ENCODE measurements at places on chromosomes 3 and 15. TPM values are rescaled to one million over a fixed set of nuclear protein-coding genes. Genes with fewer than 3 reads are reported as not detected.

GOLGA8F gene
- not detected for polyA plus RNA-seq

APBA2 gene
- polyA plus RNA-seq = 1.8 TPM

PLCH1 gene
- not detected for polyA plus RNA-seq

ATP8B4 gene
- 0.20 TPM for polyA plus RNA-seq

SERPINI1 gene
- 8.9 TPM for polyA plus RNA-seq

CDHR4 gene
- not detected for polyA plus RNA-seq

DNA sequence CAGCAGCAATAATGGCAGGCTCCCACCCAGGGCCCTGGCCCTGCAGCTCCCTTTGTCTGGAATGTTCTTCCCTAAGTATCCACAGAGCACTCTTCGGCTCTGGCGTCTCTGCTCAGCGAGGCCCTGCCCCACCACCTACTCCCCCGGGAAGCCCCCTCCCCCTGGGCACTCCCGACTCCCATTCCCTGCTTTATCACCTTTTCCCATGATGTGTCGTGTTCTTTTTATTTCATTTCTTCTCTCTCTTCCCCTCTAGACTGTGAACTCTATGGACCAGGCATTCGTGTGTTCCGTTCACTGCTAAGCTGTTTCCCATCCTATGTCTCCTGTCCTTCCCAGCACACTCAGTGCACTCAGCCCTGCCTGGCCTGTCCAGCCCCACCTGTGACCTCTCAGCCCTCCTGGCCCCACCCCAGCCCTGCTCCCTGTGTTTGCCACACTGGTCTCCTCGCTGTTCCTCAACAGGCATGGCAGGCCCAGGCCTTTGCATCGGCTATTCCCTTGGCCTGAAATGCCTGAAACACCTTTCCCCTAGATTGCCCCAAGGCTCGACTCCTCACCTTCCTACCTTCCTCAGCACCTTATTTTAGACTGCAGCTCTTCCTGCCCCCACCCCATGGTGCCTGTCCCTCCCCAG, 107.4 kb downstream of the TPRA1 start:
- H3K36me3 ChIP-seq = no peaks in the 10 kb centered on the region
- H3K4me3 ChIP-seq = no peak overlapping the region
- no peak for DNase-seq
- no peaks in the 10 kb centered on the region for H3K27me3 ChIP-seq

GRCh38 chr3:137694836-137695235, 69.3 kb upstream of the SOX14 start:
- no peak overlapping the region for H3K4me3 ChIP-seq
- no peak overlapping the region for H3K27ac ChIP-seq
- DNase-seq = no peak
- H3K27me3 ChIP-seq = no peaks in the 10 kb centered on the region
- no peaks in the 10 kb centered on the region for H3K36me3 ChIP-seq
- no peaks in the 10 kb centered on the region for H3K4me1 ChIP-seq

DNA sequence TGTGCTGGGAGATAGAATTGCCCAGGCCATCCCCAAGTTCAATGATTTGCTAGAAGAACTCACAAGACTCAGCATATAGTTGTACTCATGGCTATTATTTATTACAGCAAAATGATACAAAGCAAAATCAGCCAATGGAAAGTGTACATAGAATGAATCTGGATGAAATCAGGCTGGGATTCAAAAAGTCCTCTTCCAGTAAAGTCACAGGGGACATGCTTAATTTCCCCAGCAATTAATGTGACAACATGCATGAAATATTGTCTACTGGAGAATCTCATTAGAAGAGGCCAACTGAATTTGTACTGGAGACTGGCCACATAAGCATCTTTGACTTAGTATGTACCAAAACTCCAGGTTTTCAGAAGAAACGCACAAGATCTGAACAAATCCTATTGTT, 1043.1 kb downstream of the NAALADL2 start:
- no peaks in the 10 kb centered on the region for H3K4me1 ChIP-seq
- DNase-seq = no peak
- H3K27ac ChIP-seq = no peak overlapping the region
- H3K27me3 ChIP-seq = no peaks in the 10 kb centered on the region

GRCh38 chr3:164470471-164470870, 607.8 kb downstream of the SI start:
- H3K4me3 ChIP-seq = no peak overlapping the region
- H3K36me3 ChIP-seq = no peaks in the 10 kb centered on the region
- H3K4me1 ChIP-seq = no peaks in the 10 kb centered on the region
- H3K27ac ChIP-seq = no peak overlapping the region

DNA sequence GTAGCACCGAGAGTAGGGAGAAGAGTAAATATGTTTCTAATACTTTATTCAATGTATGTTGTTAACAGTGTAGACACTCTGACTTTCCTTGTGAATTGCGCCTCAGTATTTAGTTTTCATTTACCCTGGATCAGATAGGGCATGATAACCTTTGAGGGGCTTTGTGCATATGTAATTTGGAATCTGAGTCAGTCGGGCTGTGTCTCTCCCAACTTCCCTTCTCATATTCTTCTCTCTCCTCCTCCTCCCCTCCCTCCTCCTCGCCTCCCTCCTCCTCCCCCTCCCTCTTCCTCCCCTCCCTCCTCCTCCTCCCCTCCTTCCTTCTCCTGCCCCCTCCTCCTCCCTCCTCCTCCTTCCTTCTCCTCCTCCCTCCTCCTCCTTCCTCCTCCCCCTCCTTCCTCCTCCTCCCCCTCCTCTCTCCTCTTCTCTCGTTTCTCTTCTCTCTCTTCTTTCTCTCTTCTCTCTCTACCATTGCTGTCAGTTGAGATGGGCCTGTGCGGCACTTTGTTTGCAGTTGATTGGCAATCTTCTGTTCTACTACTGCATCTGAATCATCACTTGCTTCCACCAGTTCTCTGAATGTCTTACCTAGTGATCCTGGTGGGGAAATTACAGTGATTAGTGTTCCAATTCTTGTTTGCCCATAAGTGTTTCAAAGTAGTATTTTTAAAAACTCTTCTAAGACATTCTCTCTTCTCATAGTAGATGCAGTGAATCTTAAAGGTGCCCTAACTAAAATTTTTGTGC, 162.3 kb downstream of the PGPEP1L start:
- no peaks in the 10 kb centered on the region for H3K27me3 ChIP-seq
- H3K4me1 ChIP-seq = peaks cover 2% of the 10 kb centered on the region

DNA sequence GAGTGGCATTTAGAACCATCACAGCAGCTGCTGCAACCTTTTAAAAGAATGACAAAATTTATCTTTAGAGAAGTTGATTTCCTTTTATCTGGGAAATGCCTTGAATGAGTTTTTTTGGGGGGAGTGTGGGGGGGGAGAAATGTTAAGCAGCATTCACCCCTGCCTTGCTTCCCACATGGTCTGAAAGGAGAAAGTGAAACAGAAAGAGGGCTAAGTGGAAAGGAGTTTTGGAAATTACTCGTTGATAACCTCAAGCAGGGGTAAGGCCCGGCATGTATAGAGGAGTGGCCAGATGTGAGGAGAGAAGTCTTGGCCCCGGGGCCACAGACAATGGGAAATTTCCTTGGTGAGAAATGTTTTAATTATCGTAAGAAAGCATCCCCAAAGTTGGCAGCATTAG, 23.5 kb downstream of the B3GALNT1 start:
- H3K4me1 ChIP-seq = no peaks in the 10 kb centered on the region
- H3K27me3 ChIP-seq = no peaks in the 10 kb centered on the region

DNA sequence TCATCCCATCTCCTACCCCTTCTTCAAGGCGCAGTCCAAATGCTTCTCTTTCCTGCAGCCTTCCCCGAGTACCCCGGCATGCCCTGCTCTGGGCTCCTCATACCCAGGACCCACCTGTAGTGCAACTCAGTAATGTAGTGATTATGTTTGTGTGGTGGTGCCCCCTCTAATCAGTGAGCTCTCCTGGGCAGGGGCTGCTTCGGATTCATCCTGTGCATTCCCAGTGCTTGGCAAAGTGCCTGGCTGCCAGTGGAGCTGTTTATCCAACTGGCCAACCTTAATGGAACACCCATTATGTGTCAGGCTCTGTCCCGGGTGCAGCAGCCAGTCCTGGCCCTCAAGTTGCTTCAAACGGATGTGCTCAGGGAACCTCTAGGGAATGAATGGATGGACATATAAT, 174.4 kb upstream of the LINGO1 start:
- H3K27me3 ChIP-seq = no peaks in the 10 kb centered on the region
- no peak for DNase-seq
- no peaks in the 10 kb centered on the region for H3K4me1 ChIP-seq
- no peaks in the 10 kb centered on the region for H3K36me3 ChIP-seq
- H3K27ac ChIP-seq = no peak overlapping the region
- no peak overlapping the region for H3K4me3 ChIP-seq

DNA sequence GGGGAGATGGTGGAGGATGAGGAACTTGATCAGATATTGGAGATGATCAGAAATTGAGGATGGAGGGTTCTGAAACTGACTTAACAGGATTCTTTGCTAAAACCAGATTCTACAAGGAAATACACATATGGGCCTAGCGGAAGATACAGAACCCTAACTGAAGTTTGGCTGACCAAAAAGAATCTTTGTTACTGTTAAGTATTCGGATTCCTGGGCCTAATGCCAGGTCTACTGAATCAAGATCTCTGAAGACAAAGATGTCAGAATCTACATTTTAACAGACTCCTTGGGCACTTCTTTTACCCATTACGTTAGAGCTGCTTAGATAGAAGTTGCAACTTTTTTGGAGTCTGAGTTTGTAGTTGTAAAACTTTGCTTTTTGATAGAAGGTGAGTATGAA, 137.7 kb downstream of the FNDC3B start:
- H3K4me1 ChIP-seq = peaks cover 8% of the 10 kb centered on the region
- no peak overlapping the region for H3K4me3 ChIP-seq

DNA sequence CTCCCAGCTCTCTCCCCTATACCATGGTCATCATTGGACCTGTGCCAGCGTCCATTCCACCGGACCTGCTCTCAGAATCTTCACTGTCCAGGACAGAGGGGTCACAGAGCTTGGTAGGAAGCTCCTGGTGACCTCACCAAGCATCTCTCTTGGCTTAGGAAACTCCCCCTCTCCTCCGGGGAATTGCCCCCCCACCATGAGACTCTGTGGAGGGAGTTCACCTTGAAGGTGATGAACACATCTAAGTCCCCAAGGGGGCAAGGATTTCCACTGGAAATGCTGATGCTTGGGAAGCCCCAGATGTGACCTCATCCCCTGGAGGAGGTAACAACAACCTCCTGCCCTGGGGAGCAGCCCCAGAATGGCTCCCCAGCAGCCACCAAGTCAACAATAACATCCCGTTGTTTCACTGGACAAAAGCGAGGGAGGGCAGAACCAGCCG, 3.2 kb downstream of the SEMA7A start:
- DNase-seq = no peak
- H3K27me3 ChIP-seq = no peaks in the 10 kb centered on the region
- no peaks in the 10 kb centered on the region for H3K4me1 ChIP-seq
- H3K4me3 ChIP-seq = no peak overlapping the region
- H3K27ac ChIP-seq = no peak overlapping the region
- no peaks in the 10 kb centered on the region for H3K36me3 ChIP-seq

DNA sequence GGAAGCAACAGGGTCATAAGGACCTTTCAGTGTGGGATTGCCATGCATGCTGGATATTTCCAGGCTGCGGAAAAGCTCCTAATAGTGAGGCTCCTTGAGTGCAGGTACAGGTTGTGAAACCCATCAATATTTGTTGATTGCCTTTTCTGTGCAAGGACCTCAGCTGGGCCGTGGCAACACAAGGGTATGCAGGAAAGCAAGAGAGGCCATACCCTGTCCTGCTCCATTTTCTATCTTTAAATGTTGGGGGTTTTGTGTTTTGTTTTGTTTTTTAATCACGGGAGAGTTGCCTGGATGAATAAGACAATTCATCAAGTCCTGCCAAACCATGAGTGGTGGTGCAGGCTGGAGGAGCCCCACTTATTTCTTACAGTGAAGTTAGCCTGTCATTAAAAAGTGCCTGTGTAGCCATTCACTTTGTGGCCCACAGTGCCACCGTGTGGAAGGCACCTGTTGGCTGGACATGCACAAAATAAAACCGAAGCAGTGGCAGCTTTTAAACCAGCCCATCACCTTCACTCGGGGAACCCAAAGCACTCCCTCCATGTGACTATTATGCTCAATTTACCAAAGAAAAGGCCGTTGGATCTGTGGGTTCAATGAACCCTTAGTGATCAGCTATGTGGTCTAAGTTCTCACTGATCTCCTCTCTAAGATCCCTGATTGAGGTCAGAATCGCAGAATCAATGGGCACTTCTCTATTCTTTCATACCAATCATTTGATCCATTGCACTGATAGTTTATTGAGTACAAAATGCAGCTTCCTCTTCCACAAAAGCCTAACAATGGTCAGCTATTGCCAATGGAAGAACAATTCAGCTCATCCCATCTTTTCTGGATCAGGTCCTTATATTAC, 42.2 kb downstream of the CLDN18 start:
- no peak overlapping the region for H3K4me3 ChIP-seq
- DNase-seq = no peak
- no peaks in the 10 kb centered on the region for H3K4me1 ChIP-seq
- H3K36me3 ChIP-seq = no peaks in the 10 kb centered on the region

- H3K4me3 ChIP-seq = no peak overlapping the region
- H3K27me3 ChIP-seq = no peaks in the 10 kb centered on the region
- DNase-seq = peak; percentile 91
- peaks cover 10% of the 10 kb centered on the region for H3K4me1 ChIP-seq
- H3K27ac ChIP-seq = peak overlapping the region; percentile 72
These were observed 84.8 kb downstream of the SMAD3 start for GRCh38 chr15:67150023-67150860.

GRCh38 chr15:31598620-31599019, 272.0 kb downstream of the KLF13 start:
- DNase-seq = no peak
- no peaks in the 10 kb centered on the region for H3K4me1 ChIP-seq
- H3K36me3 ChIP-seq = no peaks in the 10 kb centered on the region
- no peak overlapping the region for H3K4me3 ChIP-seq

DNA sequence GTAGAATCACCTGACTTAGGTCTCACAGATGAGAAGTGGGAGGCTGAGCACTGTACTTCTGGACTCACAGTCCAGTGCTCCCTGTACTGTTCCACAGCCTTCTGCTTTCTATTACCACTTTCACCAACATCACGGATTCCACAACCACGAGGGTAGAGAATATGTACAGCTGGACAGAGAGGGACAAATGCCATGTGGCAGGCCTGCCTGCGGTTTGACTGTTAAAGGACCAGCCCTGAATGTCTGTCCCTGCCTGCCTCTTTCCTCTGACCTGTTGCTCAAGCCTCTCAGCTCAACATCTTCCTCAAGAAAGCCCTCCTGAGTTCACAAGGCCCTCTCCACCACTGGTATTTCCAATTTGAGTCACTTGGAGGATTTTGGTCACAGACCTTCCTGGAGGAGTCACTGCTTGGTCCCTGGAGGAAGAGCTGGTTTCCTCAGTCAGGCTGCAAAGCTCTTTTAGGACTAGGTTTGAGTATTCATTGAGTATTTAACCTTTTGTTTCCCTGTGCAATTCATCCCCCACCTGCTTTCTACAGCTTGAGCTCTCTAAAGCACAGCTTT, 49.1 kb downstream of the RAB11A start:
- H3K27ac ChIP-seq = no peak overlapping the region
- H3K36me3 ChIP-seq = no peaks in the 10 kb centered on the region
- no peaks in the 10 kb centered on the region for H3K4me1 ChIP-seq
- no peaks in the 10 kb centered on the region for H3K27me3 ChIP-seq

- no peak overlapping the region for H3K27ac ChIP-seq
- no peak for DNase-seq
- no peaks in the 10 kb centered on the region for H3K4me1 ChIP-seq
- H3K4me3 ChIP-seq = no peak overlapping the region
- peaks cover 2% of the 10 kb centered on the region for H3K27me3 ChIP-seq
These were observed 408.4 kb downstream of the AGBL1 start for GRCh38 chr15:86488046-86488445.

GRCh38 chr3:46276497-46277099, 34.3 kb downstream of the CCR3 start:
- H3K27me3 ChIP-seq = no peaks in the 10 kb centered on the region
- no peaks in the 10 kb centered on the region for H3K4me1 ChIP-seq
- no peak for DNase-seq
- H3K4me3 ChIP-seq = no peak overlapping the region
- H3K36me3 ChIP-seq = no peaks in the 10 kb centered on the region

All from aorta (tissue), 5 donors.